A549 treated with ZK216348 at 1 μM for 4 hours (cell line): ENCODE measurements at places on chromosomes 4 and X. TPM values are rescaled to one million over a fixed set of nuclear protein-coding genes. Genes with fewer than 3 reads are reported as not detected.

C4orf51 gene
- not detected in 5 replicates for total RNA-seq

ETDC gene
- total RNA-seq, result not detected in 5 replicates

MAGEA2 gene
- total RNA-seq, result not detected in 5 replicates

GABRG1 gene
- total RNA-seq, result not detected in 5 replicates

ZCCHC13 gene
- total RNA-seq, result not detected in 5 replicates

RASL11B gene
- total RNA-seq, result 0.08 to 0.14 TPM (median 0.11 TPM) in 3 of 5 replicates, not detected in the others

MAGEA8 gene
- not detected in 5 replicates for total RNA-seq

ZAR1 gene
- total RNA-seq, result 0.13 to 0.17 TPM in 2 of 5 replicates, not detected in the others

FBXO8 gene
- 7.3 to 11.6 TPM (median 9.8 TPM) in 5 replicates for total RNA-seq
